ENCODE measurements at places on chromosomes 16 and 17.

DNA sequence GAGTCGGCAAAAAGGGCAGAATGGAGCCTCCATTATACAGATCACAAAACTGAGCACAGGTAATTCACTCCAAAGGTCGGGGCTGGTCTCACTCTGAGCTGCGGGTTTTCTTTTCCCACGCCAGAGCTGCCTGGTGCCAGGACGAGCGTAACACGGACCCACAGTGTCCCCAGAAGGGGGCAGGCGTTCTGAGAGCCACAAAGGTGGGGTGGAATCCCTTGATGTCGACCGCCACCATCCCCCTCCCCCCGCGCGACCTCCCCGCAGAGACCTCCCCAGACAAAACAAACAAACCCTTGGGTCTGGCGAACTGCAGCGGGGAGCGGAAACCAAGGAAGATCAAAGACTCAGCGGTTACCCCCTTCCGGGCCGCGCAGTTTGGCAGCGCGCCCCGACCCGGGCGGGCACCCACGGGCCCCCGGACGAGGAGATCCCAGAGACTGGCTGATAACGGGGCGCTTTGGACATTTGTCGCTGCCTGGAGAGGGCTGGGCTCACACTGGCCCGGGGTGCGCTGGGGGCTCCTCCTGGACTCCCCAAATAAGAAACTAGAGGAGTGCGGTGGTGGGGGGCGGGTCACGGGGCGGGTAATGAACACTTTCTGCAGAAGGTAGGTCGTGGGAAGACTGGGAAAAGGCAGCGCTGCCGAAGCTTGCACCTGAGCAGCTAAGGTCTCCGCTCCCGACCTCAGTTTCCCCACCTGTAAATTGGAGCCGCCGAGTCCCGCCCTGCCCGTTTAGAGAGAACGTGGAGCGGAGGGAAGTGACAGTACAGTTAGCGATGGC, 664 bp upstream of the NKD1 start:
- DNase-seq: no peak

- no peak for DNase-seq
These were observed 11.5 kb upstream of the ATXN1L start for GRCh38 chr16:71834291-71834690.

GRCh38 chr16:28297784-28298510, 5.6 kb downstream of the SBK1 start:
- no peak for DNase-seq

DNA sequence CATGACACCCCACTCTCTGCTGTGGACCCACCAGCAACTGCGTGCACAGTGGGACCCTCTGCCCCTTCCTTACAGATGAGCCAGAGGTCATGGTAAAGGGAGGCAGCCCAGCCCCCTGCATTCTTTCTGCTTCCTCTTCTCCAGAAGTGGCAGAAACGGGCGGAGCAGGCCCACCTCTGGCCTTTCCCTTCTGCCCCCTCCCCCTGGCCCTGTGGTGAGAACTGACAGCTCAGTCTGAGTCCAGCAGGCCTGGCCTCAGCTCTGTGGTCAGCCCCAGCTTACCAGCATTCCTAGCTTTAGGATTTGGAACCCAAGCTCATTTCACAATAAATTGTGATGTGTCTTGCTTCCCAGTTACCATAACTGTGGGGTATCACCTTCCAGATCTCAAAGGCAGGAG, 4.8 kb upstream of the ANKRD11 start:
- no peak for DNase-seq

DNA sequence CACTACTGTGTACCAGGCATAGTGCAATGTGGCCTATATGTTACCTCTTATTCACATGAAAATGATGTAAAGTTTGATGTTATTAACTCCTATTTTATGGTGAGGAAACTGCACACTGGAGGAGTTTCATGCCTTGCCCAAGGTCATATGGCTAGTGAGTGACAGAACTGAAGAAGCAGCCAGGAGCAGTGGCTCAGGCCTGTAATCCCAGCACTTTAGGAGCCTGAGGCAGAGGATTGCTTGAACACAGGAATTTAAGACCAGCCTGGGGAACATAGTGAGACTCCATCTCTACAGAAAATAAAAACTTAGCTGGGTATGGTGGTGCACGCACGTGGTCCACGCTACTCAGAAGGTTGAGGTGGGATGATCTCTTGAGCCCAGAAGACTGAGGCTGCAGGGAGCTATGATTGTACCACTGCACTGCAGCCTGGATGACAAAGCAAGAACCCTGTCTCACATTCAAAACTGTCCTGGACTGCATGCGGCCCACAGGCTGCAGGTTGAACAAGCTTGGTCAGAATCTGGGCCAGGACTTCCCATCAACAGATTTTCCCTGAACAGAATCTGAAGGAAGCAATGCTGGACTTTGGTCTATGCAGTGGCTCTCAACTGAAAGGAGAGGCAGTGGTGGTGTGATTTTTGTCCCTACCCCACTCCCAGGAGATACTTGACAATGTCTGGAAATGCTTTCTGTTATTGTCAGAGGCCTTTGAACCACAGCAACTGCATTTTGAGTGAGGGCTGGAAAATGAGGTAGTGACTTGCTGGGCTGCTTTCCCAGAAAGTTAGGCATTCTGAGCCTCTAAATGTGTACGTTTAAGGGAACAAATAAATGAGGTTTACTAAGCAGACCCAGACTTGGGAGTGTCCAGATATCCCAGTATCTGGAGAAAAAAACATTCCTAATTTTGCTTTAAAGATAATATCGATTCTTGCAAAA, 479.5 kb downstream of the TMEM114 start:
- no peak for DNase-seq

DNA sequence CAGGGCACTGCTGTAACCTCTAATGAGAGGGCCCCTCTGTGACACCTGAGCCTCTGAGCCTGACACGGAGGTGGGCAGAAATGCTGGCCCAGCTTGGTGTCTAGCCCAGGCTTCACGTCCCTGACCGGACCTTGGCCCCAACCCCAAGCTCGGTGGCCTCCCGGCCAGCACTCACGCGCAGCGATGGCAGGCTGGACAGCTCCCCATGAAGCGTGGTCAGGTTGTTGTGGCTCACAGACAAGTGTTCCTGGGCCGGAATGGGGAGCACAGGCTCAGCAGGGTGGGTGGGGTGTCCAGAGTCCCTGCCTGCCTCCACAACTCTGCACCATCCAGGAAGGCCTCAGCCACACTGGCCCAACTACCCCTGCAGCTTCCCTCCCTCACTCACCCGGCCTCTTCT, 2.2 kb downstream of the FLII start:
- DNase-seq: no peak

- DNase-seq: no peak
These were observed 20.4 kb downstream of the NFE2L1 start for GRCh38 chr17:48068491-48068961.

DNA sequence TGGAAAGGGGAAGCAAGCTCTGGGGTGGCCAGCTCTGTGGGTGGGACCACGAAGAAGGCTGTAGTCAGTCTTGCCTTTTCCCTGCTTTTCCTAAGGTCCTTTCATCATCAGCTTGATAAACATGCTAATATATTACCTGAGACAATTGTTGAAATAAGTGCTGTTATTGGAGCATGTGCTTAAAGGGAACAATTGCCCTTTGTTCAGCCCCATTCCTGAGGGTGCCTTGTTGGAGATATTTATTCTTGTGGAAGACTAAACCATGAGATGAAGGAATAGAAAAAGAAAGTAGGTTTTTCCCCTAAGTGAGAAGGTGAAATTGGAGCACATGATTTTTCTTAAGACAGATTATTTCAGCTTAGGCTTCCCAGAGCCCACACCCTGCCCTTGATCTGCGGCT, 7.8 kb downstream of the TMEM98 start:
- DNase-seq: no peak

DNA sequence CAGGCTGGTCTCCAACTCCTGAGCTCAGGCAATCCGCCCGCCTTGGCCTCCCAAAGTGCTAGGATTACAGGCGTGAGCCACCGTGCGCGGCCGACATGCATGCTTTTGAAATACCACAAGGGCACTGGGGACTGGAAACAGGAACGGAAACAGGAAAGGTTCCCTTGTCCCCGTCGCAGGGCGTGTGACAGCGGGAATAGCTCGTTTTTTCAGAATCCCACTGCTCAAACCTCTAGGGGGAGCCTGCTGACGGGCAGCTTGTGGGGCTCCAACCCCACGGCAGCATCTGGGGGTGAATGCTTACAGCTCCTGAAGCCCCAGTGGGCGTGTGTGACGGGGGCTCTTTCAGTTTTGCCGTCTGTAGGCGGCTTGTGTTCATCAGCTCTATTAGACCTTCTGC, 18.8 kb upstream of the ASGR2 start:
- DNase-seq: no peak

GRCh38 chr16:28180655-28181460, 30.9 kb downstream of the XPO6 start:
- no peak for DNase-seq

DNA sequence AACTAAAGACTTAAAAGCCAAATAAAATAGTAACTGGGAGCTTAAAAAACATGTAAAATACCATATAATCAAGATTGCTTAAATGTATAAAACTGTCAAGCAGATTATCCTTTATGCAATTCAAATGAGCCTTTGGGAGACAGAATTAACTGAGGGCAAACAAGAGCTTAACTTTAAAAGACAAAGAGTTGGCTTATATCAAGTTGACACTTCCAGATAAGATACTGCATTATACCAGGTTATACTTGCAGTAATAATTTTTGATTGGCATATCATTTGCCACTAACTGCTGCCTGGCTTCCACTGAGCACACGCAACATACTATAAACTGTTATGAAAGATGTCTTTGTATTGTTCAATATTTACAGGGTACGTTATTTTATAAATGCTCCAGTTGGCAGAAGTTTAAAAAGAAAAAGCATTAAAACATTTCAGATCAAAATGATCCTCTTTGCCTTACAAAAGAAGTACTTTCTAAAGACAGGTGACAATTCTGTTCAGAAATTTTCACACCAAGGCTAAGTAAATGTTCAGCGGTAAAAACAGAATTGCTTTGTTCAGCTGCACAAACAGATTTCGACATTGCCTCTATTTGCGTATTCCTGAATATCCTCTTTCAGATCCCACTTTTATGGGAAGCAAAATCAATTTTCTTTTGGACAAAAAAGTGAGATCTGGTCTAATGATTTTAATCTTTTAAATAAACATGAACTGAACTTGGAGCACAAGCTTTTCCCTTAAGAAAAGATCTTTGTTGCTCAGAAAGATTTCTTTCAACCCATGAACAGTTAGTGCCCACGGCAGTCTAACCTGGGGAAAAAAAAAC, 50.7 kb downstream of the TOX3 start:
- DNase-seq: peak; percentile 87

GRCh38 chr16:72752004-72752695, 295.8 kb downstream of the ZFHX3 start:
- no peak for DNase-seq

DNA sequence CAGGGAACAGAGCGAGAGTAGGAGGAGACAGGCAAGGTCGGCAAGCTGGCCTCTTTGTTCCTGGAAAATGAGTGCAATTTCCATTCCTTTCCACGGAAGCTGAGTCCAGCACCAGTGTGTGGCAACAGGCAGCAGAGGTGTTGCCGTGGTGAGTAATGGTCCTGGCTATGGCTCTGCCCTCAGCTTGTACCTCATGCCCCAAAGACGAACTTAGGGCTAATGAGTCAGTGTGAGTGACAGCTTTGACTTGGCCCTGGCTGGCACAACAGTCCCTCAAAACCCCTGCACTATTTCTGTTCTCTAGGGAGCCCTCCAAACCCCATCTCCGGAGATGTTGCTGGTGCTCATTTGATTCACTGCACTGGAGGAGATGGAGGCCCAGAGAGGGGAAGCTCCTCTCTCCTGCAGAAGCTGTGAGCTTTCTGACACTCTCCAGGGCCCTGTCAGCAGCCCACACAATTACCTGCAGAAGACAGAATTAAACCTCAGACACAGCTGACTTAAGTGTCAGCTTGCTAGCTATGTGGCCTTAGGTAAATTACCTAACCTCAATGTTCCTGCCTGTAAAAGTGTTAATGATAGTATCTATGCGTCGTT, 129.9 kb downstream of the TMEM132E start:
- DNase-seq: no peak

DNA sequence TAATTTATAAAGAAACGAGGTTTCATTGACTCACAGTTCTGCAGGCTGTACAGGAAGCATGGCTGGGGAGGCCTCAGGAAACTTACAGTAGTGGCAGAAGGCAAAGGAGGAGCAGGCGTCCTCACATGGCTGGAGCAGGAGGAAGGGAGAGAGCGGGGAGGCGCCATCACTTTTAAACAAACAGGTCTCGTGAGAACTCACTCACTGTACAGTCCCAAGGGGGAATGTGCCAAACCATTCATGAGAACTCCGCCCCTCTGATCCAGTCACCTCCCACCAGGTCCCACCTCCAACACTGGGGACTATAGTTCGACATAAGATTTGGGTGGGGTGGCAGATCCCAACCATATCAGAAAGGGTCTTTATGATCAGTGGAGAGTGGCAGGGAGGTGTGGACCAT, 392.4 kb upstream of the TNRC6C start:
- no peak for DNase-seq

DNA sequence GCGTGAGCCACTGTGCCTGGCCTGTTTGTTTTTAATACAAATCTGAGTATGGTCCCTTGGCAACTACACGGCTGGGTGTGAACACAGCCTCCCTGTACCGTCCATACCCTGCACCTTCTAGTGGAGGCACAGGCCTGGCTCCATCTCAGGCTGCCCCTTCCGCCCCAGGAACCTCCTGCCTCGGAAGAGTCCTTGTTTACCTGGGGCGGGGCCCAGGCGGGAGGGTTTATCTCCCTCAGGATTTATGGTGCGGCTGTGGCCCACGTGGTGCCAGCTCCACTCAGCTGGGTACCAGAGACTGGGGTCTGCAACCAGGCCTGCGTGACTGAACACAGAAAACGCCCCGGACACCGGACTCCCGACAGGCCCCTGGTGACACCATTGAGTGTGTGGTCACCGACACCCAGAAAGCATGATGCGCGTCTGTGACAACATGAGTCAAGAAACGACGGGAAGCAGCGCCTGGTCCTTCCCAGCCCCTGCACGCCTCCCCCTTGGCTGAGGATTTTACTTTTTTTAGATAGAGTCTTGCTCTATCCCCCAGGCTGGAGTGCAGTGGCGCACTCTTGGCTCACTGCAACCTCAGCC, 19.0 kb downstream of the UNKL start:
- DNase-seq: no peak

DNA sequence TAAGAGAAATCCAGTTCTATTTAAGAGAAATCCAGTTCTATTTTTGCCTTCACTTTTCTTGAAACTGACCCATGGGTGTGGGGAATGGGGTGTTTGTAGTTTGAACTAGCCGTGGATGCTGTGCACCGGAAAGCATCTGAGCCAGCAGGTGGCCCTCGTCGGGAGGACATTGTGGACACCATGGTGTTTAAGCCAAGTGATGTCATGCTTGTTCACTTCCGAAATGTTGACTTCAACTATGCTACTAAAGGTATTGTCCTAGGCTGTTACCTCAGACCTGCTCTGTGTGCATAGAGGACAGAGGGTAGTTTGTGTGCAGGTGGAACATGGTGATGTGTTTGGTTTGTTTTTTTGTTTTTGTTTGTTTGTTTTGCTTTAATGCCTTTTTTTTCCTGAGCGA, 3.3 kb downstream of the ATXN2L start:
- DNase-seq: no peak

GRCh38 chr16:11423315-11424117, 78.3 kb downstream of the RMI2 start:
- DNase-seq: no peak

- DNase-seq: peak; percentile 5
These were observed 3.7 kb upstream of the LYZL6 start for GRCh38 chr17:35947156-35947585.

- DNase-seq: no peak
These were observed 10.4 kb upstream of the RUNDC3A start for GRCh38 chr17:44297975-44298374.

- no peak for DNase-seq
These were observed 24.1 kb upstream of the KCNJ16 start for GRCh38 chr17:70050931-70051330.

Data from NCI-H2081 treated with DMSO at 0.1 percent for 48 hours (cell line).